Cardiac muscle cell (in vitro differentiated cells and primary cell): ENCODE measurements at places on chromosomes 3 and 15. TPM values are rescaled to one million over a fixed set of nuclear protein-coding genes. Genes with fewer than 3 reads are reported as not detected.

Gene SPINT1
- 5.3 TPM in 2 replicates for polyA plus RNA-seq

- no peak for DNase-seq
These were observed 373.1 kb downstream of the VPS13C start for GRCh38 chr15:61687124-61687523.

GRCh38 chr15:36591536-36592411 lies 12.3 kb downstream of the CDIN1 start:
- no peak for DNase-seq

GRCh38 chr3:39146611-39147591 lies 6.5 kb downstream of the CSRNP1 start:
- peak; percentile 94 for DNase-seq
